Ureter (tissue), 1 donor: ENCODE measurements at places on chromosomes 3 and 15. TPM values are rescaled to one million over a fixed set of nuclear protein-coding genes. Genes with fewer than 3 reads are reported as not detected.

Gene GOLGA8T
- total RNA-seq: not detected

Gene UBE2E1
- total RNA-seq: 107 TPM

Gene PRR23A
- total RNA-seq: not detected

Gene C2CD4B
- total RNA-seq: 2.8 TPM

Gene LSMEM2
- total RNA-seq: not detected

Gene ST3GAL6
- 7.8 TPM for total RNA-seq

Gene PFN2
- total RNA-seq: 169 TPM
